ENCODE measurements at places on chromosomes 2 and 18.
A peak's percentile ranks its signal among the peaks of the same experiment; 100 is the strongest.

DNA sequence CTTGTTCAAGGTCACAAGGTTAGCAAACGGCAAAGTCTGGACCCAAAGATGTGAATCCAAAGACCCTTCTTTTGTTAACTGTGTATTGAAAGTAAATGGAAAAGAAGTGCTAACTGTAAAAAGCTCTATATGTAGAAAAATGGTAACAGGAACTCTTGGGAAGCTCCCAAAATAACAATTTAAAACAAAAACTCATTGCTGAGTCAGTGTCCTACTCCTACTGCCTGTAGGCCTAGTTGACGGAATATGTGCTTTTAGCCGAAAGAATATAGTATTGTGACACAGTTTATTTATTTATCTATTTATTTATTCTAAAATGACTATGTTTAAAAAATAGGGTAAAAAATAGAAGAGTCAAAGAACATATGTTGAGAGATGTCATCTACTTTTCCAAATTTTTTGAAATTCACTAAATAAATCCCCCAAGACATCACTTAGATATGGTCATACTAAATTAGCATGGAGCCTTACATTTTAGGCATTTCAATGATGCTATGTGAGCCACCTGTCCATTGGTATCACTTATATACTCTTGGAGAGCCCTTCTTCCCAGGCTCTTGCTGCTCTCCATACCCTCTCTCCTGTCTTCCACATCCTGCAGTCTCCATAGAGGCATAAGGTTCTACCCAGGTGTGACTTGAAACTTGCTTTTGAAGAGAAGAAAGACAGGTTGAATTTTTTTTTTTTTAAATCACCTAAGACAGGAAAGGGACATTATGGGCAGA, 13.7 kb downstream of the COL5A2 start:
- peak overlapping the region; percentile 16 for H3K27ac ChIP-seq
- no peak overlapping the region for H3K4me3 ChIP-seq
- H3K4me1 ChIP-seq, result peaks cover 28% of the 10 kb centered on the region
- no peaks in the 10 kb centered on the region for H3K27me3 ChIP-seq
- DNase-seq, result no peak
- no peaks in the 10 kb centered on the region for H3K36me3 ChIP-seq

GRCh38 chr2:42060028-42060427, 12.2 kb downstream of the PKDCC start:
- H3K27me3 ChIP-seq, result no peaks in the 10 kb centered on the region
- no peak overlapping the region for H3K4me3 ChIP-seq
- H3K27ac ChIP-seq, result peak overlapping the region; percentile 63
- no peak for DNase-seq
- peaks cover 48% of the 10 kb centered on the region for H3K36me3 ChIP-seq

DNA sequence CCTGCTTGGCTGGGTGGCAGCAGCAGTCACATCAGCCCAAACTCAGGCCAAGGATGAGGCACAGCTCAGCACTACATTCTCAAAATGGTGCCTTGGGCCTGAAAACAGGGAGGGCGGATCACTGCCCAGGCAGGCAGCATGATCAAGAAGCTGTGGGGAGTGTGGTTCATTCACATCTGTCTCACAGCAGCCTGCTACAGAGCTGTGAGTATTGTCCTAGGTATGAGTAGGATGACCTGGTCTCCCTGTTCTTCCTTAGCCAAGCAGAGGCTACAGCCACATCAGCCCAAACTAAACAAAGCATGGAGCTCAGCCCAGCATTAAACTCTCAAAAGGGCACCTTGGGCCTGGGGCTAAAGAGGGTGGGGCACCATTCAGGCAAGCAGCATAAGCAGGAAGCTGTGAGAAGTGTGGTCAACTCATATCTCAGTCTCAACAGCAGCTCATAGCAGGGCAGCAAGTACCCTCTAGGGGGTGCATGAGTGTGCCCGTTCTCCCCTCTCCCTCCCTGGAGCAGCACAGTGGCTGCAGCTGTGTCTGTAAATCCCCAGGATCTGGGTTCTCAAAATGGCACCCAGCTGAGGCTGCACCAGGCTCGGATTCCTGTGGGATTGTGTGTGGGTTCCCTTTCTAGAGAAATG, 139.6 kb downstream of the TRABD2A start:
- H3K36me3 ChIP-seq, result no peaks in the 10 kb centered on the region
- DNase-seq, result no peak
- no peaks in the 10 kb centered on the region for H3K4me1 ChIP-seq
- no peak overlapping the region for H3K4me3 ChIP-seq

- H3K4me3 ChIP-seq, result no peak overlapping the region
- peaks cover 24% of the 10 kb centered on the region for H3K27me3 ChIP-seq
- no peak for DNase-seq
- no peaks in the 10 kb centered on the region for H3K36me3 ChIP-seq
- H3K4me1 ChIP-seq, result no peaks in the 10 kb centered on the region
These were observed 22.2 kb downstream of the KCNG2 start for GRCh38 chr18:79819968-79820351.

DNA sequence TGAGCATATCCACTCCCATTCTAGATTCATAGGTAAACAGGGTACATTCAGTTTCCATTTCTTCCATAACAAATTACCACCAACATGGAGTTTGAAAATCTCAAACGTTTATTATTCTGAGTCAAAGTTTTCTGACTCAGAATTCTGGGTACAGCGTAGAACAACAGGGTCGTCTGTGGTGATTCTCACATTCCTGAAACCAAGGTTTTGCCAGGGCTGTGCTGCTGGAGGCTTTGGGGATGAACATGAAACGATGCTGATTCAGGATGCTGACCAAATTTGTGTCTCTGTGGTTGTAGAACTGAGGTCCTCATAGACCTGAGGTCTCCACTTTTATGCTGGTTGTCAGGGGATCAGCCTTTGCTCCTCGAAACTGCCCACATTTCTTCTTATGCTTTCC, 255.7 kb downstream of the DSEL start:
- DNase-seq, result no peak
- H3K36me3 ChIP-seq, result no peaks in the 10 kb centered on the region
- H3K4me3 ChIP-seq, result no peak overlapping the region
- peaks cover 12% of the 10 kb centered on the region for H3K4me1 ChIP-seq

DNA sequence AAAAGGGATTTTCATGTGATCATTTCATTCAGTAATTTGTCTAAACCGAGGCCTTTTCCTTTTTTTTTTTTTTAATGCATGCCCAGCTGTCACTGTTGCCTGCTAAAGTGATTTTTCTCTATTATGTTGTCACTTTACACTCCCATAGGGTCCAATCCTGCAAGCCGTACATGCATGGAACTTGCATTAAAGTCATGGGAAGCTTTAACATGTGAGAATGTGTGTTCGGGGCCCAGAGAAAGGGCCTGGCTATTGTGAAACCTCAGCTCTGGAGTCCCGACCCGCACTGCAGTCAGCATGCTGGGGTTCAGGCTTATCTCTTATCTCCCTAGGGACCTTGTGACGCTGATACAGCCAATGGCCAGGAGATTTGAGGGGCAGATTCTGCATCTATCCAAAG, 474.6 kb downstream of the SLC4A3 start:
- H3K36me3 ChIP-seq, result no peaks in the 10 kb centered on the region
- H3K4me3 ChIP-seq, result no peak overlapping the region
- no peaks in the 10 kb centered on the region for H3K4me1 ChIP-seq
- H3K27ac ChIP-seq, result no peak overlapping the region
- no peaks in the 10 kb centered on the region for H3K27me3 ChIP-seq
- no peak for DNase-seq

DNA sequence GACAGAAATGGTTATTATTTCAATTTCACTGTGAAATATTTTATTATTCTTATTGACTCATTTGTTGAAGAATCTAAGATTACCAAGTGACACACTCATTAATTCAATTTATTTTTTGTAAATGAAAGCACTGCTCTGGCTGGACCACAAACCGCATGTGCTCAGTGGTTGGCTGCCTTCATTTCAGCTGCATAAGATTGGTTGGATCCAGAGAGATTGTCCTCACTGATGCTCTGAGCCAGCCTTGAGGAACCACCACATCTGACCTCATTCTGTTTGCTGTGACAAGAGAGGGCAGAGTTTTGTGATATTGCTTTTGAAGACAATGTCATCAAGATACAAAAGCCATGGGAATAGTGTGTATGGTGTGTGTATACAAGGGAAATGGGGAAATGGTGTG, 192.1 kb downstream of the CYRIA start:
- H3K27me3 ChIP-seq, result no peaks in the 10 kb centered on the region
- no peaks in the 10 kb centered on the region for H3K4me1 ChIP-seq
- H3K27ac ChIP-seq, result no peak overlapping the region
- no peak overlapping the region for H3K4me3 ChIP-seq
- no peak for DNase-seq

DNA sequence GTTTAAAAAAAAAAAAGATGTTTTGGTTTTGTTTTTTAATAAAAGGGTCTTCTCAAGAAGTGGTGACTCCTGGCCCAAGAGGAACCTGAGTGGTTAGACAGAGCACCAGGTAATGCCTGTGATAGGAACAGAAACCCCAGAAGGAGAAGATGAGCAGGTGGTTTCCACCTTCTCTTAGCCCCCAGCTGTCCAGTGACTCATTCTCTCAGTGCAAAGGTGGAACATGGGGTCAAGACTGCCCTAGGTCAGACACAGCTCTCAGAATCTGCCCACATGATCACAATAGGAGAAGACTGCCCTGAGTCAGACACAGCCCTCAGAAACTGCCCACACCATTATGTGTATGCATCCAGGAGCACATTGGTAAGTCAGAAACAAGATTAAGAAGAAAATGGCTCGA, 61.8 kb downstream of the TBC1D8 start:
- no peak for DNase-seq
- H3K27me3 ChIP-seq, result no peaks in the 10 kb centered on the region
- no peak overlapping the region for H3K27ac ChIP-seq
- H3K4me1 ChIP-seq, result no peaks in the 10 kb centered on the region
- H3K4me3 ChIP-seq, result no peak overlapping the region

DNA sequence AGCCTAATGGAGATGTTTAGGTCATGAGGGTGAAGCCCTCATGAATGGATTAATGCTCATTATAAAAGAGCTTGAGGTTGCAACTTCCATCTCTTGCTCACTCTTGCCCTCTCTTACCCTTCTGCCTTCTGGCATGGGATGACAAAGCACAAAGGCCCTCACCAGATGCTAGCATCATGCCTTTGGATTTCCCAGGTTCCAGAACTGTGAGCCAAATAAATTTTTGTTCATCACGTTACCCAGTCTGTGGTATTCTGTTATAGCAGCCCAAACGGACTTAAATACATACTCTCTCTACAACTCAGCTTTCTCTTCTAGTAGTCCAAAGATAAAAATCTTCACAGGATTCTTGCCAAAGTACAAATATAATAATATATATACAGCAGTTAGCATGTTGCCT, 75.8 kb downstream of the LNPK start:
- DNase-seq, result no peak
- no peaks in the 10 kb centered on the region for H3K27me3 ChIP-seq
- H3K4me3 ChIP-seq, result no peak overlapping the region
- no peaks in the 10 kb centered on the region for H3K4me1 ChIP-seq
- peaks cover 6% of the 10 kb centered on the region for H3K36me3 ChIP-seq
- no peak overlapping the region for H3K27ac ChIP-seq

- H3K4me3 ChIP-seq, result no peak overlapping the region
- DNase-seq, result peak; percentile 82
- H3K4me1 ChIP-seq, result peaks cover 13% of the 10 kb centered on the region
- no peaks in the 10 kb centered on the region for H3K27me3 ChIP-seq
- peak overlapping the region; percentile 78 for H3K27ac ChIP-seq
These were observed 378.5 kb upstream of the ID2 start for GRCh38 chr2:8303322-8303832.

DNA sequence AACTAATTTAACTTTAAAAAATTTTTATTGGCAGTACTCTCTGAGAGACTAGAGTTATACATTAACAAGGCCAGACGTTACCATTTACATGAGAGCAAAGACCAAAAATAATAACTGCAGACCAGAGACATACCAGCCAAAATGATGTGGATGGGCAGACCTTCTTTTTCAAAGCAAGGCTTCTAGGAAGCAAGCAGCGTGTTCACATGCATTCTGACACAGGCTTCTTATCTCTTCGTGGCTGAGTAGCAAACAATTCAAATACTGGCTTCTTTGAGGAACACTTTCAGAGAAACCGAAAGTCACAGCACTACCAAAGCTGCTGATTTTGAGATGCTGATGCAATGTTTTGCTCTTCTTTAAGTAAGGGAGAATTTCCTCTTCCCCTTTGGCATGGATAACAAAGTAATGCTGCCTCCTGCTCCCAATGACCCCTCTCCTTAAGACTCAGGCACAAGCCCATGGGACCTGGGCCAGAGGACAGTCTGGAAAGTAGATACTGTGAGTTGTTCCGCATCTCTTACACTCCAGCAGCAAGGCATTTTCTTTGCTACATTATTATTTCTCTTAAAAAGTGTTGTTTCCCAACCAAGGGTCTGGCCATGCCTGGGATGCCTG, 181.9 kb downstream of the MREG start:
- H3K27me3 ChIP-seq, result no peaks in the 10 kb centered on the region
- no peaks in the 10 kb centered on the region for H3K36me3 ChIP-seq
- peak overlapping the region; percentile 60 for H3K27ac ChIP-seq
- DNase-seq, result no peak

DNA sequence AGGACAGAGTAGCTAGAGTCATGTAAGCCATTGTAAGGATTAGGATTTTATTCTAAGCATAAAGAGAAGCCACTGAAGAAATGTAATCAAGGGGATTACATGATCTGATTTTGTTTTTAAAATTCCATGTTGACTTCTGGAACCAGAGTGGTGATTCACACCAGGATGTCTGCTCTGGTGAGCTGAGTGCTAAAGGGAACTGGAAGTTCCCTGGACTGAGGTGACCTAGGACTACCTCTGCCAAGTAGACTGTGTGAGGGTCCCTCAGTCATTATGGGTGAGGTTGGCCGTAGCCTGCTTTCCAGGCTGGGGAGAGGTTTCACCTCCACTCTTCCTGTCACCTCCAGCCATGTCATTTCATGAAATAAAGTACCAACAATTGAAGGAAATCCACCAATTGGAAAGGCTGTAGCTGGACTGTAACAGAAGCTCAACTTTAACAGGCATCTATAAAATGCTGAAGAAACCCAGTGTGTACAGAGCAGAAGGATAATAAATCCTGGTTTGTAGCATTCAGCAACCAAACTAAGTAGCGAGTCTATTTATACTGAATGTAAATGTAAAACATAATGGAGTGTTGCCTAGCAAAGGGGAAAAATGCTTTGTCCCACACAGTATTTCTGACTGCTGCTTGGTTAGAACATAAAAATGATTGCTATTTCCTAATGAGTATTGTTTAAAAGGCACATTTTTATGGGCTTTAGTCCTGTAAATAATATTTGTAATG, 507.4 kb upstream of the PKDCC start:
- no peaks in the 10 kb centered on the region for H3K36me3 ChIP-seq
- DNase-seq, result no peak
- no peaks in the 10 kb centered on the region for H3K4me1 ChIP-seq
- no peaks in the 10 kb centered on the region for H3K27me3 ChIP-seq
- no peak overlapping the region for H3K4me3 ChIP-seq
- H3K27ac ChIP-seq, result no peak overlapping the region

GRCh38 chr2:181430406-181431118, 26.6 kb upstream of the ITGA4 start:
- no peaks in the 10 kb centered on the region for H3K4me1 ChIP-seq
- no peak overlapping the region for H3K27ac ChIP-seq
- H3K27me3 ChIP-seq, result no peaks in the 10 kb centered on the region
- no peak overlapping the region for H3K4me3 ChIP-seq
- no peaks in the 10 kb centered on the region for H3K36me3 ChIP-seq

DNA sequence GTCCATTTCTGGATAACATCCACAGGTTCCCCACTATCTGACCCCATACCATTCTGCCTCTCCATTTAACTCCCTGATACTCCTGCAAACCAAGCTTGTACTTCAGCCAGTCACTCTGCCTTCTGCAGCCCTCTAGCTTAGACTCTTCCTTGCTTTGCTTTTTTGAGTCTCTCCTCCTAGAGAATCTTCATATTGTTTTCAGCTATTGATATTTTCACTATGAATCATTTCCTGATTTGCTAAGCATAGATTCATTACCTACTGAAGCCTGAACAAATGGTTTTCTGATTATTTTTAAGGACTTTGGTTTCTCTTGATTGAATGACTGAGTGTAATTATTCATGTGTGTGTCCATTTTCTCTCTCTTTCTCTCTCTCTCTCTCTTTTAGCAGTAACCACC, 2102.3 kb upstream of the CELF4 start:
- no peak overlapping the region for H3K4me3 ChIP-seq
- H3K36me3 ChIP-seq, result no peaks in the 10 kb centered on the region
- H3K27me3 ChIP-seq, result no peaks in the 10 kb centered on the region

Measured in tibial artery (tissue), 4 donors.